Smooth muscle cell of bladder (primary cell): ENCODE measurements at places on chromosomes 12 and 14. TPM values are rescaled to one million over a fixed set of nuclear protein-coding genes. Genes with fewer than 3 reads are reported as not detected.

E2F7 gene
- total RNA-seq = 2.6 and 3.9 TPM in 2 replicates

FIGNL2 gene
- under 0.01 TPM in 1 of 2 replicates, not detected in the other for total RNA-seq

DCAF5 gene
- total RNA-seq = 11.0 and 15.5 TPM in 2 replicates

MANSC1 gene
- total RNA-seq = 0.92 and 1.00 TPM in 2 replicates

KLRC2 gene
- not detected in 2 replicates for total RNA-seq

ZFYVE21 gene
- 51.6 and 57.8 TPM in 2 replicates for total RNA-seq

MYF5 gene
- not detected in 2 replicates for total RNA-seq

SLCO1C1 gene
- total RNA-seq = not detected in 2 replicates

ARHGAP9 gene
- 0.09 and 0.28 TPM in 2 replicates for total RNA-seq

SLC4A8 gene
- total RNA-seq = 0.18 and 0.28 TPM in 2 replicates

ACSS3 gene
- 14.5 and 22.3 TPM in 2 replicates for total RNA-seq

LTB4R2 gene
- 1.6 and 2.7 TPM in 2 replicates for total RNA-seq
